T-cell (primary cell): ENCODE measurements at places on chromosomes 12 and 14.

GRCh38 chr12:112514926-112515642 lies 96.3 kb downstream of the PTPN11 start:
- DNase-seq: no peak

DNA sequence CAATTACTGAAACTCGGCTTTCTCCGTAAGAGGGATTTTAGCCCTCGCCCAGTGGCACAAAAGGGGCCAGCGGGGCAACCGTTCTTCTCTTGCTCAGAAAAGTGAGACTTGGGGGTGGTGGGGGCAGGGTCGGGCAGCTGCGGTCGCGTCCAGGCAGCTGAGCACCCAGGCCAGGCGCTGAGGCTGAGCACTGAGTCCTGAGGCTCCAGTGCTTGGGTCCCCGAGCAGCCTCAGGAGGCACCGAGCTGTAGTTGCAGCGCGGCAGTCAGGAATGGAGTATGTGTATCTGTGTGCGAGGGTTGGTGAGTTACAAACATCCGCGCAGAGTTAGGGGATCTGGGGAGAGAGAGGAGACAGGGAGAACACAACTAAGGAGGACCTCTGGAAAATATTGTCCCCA lies 4.1 kb upstream of the HOXC6 start:
- no peak for DNase-seq

- no peak for DNase-seq
Observed at GRCh38 chr12:61098031-61098580, 1162.1 kb upstream of the USP15 start.

DNA sequence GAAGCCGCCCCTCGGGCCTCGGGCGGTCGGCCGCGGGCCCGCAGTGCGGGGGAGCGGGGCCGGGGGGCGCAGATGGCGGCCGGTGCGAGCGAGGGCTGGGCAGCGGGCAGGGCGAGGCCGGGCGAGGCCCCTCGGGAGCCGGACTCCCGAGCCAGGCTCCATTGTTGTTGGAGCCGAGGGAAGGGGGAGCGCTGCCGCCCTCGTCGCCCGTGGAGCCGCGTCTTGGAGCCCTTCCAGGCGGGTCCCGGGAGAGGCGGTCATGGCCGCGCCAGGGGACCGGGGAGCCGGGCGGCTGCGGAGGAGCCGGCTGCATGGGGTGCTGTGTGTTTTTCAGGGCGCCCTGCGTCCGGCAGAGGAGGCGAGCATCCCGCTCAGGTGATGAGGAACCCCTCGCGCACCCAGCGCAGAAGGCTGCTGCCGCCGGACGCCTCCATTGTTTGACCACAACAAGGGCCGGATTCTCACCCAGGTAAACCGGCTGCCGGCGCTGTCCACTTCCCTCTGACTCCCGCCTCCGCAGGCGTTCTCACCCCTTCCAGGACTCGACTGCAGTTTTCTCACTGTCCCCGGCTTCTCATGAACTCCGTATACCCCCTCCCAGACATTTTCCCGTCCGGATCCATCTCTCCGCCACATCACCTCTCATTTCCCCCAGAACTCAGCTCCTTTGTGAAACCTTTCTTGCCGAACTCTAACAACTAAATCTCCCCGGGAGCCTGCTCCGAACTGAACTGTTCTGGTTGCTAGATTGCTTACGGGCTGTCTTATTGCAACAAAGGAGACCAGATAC lies 732 bp downstream of the ZNF664 start:
- DNase-seq: peak; percentile 9

DNA sequence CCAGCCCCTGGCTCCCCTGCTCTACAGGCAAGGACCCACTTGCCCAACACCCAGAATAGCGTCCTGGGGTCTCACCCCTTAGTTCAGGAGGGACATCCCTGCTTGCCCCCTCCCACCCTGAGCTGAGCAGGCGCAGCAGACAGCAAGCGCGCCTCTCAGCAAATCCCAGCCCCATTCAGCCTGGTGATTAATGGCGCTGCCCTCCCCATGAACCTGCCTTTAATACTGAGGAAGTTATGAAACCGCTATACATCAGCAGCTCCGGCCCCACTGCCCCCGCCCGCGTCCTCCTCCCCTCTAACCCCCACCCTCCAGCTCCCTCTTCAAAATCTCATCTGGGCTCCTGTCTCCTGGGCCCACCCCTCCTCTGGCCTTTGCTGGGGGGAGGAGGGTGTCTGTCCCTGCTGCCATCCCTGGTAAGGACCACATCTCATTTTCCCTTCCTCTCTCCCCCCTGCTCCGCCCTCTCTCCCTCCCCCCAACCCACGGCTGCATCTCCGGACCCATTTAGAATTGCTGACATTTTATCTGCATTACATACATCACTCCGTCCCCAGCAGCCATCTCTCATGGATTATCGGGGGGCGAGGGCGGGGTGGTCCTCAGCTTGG lies 7.1 kb upstream of the SMUG1 start:
- DNase-seq: no peak

DNA sequence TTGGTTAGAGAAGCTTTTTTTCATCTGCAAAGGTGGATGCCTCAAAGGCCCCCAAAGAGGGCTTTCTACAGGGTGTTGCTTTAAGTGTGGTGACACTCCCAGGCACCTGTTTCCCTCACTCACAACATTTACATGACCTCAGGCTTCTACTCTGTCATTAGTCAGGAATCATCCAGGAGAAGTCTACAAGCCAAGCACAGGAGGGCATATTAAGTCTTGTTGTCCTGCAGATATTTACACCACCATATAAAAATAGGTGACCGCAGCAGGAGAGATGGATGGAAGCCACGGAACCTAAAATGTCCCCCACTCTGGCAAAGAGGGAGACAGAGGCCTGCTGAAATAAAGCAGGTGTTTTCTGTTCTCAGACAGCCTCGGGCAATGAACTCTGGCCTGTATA lies 7.5 kb upstream of the DPF3 start:
- DNase-seq: no peak

GRCh38 chr12:4148418-4149056 lies 125.0 kb upstream of the CCND2 start:
- DNase-seq: peak; percentile 52

DNA sequence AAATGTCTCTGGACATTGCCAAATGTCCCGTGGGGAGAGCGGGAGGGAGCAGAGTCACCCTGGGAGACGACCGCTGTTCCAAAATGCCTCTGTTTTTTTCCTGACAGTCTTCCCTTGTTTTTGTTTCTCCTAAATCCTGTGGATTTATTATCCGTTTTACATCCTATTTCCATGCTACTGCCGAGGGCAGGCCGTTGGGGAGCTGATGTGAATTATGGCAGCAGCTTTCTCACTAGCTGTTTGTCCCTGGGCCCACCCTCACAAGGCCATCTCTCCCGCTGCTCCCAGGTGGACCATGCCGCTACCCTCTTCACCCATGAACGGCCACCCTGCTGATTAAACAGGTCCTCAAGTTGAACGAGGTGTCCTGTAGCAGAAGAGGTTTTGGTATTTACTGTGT lies 55.2 kb downstream of the FBXL14 start:
- DNase-seq: no peak

- no peak for DNase-seq
Observed at GRCh38 chr12:30243426-30243825, 452.2 kb downstream of the IPO8 start.

- DNase-seq: no peak
Observed at GRCh38 chr12:20044351-20044750, 324.0 kb upstream of the PDE3A start.

DNA sequence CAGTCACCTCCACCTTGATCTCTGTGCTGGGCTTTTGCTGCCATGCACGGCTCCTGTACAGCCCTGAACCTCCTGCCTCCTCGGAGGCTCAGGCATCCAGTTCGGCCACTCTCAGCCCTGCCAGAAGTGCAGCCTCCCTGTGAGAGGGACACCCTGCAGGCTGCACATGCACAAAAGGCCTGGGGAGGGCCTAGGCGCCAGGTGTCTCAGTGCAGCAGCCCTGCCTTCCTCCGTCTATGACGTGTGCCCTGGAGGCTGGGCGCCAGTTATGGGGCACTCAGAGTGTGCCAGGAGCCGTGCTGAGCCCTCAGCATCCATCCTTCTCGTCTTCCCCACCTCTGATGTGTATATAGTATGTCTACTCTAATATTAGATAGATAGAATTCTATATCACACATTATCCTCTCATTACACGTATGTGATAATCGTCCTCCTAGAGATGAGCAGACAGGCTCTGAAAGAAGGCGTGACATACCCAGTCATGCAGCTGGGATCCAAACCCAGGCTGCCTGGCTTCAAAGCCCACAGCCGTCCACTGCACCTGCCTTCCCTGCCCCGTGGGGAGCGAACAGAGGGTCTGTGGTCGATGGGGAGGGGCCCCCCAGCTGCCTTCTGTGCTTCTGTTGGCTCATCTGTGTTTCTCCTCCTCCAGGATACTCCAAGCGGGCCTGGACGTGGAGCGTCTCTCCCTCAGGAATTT lies 101.1 kb downstream of the B4GALNT3 start:
- no peak for DNase-seq

DNA sequence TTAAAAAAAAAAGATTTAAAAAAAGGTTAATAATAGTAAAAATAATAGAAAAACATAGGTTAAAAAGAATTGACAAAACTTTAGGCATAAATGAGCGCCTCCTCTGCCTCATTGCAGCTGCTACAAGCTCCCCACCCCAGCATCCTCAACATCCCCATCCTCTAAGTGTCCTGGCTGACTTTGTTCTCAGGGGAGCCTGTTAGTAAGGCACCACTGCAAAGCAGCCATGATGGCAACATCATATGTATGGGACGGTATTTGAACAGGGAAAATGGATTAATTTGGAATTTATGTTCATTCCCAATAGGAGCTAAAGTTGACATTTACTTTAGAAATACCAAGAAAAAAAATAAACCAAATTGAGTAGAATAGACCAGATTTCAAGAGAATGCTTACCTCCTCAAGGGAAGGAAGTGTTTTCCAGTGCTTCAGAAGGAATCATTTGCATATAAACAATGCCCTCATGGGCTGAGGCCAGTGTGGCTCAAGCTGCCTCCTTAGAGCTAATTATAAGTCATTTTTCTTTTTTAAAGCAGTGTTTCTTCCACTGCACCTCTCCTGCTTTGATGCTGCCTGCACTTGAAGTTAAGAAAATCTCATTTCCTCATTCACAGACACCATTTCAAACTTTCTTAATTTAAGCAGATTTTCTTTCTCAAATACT lies 59.6 kb downstream of the DACT1 start:
- no peak for DNase-seq

GRCh38 chr12:93536111-93536765 lies 36.2 kb upstream of the SOCS2 start:
- DNase-seq: no peak
